Aorta (tissue), 5 donors: ENCODE measurements at places on chromosomes 13 and 19. TPM values are rescaled to one million over a fixed set of nuclear protein-coding genes. Genes with fewer than 3 reads are reported as not detected.

GRCh38 chr19:45668342-45668871 lies 386 bp downstream of the GIPR start:
- DNase-seq, result no peak

LSR gene
- 13.1 TPM for total RNA-seq

CDX2 gene
- not detected for total RNA-seq

DNA sequence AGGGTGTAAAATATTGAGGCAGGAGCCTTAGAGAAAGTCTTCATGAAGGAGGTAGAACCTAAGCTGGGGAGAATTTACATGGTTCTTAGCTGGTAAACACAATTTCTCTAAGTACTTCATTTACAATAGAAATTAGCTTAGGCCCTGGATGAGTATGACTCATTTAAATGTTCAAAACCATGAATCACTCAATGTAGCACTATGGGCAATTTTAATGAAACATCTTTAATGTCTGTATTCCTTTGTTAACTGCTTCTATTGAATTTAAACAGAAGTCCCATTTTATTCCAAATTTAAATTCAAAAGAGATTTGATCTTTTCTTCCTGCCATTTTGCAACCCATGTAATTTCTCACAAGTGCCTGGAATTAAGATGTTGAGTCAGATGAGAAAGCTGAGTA lies 252.1 kb downstream of the RFC3 start:
- DNase-seq, result no peak

DNA sequence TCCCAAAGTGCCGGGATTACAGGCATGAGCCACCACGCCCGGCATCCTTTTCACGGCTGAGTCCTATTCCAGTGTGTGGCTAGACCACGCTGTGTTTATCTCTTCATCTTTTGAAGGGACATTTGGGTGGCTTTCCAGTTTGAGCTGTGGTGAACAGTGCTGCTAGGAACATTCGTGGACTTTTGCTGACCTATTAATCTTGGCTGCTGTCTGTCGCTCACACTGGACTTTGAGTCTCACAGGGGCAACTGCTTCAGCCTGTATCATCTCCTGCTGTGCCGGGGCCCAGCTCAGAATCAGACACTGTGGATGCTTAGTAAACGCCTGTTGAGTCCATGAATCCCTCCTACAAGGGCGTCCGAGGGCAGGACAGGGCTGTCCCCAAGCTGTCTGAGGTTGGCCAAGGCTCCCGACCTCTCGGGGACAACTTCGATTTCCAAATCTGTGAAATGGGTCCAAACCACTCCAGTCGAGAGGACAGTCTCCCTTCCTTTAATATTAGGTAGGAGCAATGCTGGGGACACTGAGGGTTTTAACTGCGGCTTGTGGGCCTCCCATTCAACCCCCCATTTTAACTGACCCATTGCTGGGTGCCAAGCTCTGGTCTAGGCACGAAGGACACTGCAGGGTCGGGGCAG lies 48.4 kb downstream of the SMIM24 start:
- DNase-seq, result no peak
